ENCODE measurements at places on chromosomes 2 and 18.

- no peak for DNase-seq
Observed at GRCh38 chr2:215419113-215419512, 16.8 kb downstream of the FN1 start.

DNA sequence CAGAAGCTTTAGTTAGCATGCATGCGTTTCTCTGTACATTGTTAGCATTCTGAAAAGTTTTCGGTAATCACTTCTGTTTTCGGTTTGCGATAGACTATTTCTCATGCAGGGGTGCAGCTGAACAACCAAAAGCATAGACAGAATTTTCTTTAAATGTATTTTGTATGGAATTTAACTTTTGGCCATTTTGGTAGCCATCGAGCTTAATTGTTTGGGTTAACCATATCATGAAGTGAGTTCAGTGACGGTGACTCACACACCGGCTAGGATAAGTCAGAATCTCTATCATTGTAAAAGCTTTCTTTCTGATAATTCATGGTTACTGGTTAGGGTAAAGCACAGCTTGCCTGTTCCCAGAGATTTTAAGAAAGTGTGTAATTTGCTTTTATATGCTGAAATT, 107.2 kb downstream of the CD226 start:
- DNase-seq = no peak

- DNase-seq = no peak
Observed at GRCh38 chr2:144349674-144350073, 170.2 kb downstream of the ZEB2 start.

DNA sequence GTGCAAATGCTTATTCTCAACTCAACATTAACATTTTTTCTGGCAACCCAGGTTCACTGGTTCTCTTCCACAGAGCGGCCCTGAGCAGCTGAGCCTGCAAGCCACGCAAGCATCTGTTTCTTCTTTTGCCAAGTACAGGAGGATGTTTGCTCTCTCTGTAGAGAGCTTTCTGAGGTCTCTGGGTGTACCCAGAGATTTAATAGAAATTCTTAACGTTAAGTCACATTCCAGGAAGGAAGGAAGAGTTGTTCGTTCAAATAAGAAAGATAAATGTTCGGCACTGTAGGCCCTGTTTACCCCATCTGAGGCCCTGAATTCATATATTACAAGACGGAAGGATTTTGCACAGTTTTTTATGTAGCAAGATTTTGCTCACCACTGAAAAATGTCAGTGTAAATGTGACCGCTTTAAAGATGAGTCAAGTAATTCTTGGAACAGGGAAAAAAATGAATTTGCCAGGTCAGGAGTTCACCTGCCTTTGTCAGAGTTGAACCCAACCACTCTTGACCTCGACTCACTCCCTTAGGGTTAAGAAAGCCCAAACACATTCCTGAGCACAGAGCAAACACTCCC, 30.1 kb downstream of the KCTD18 start:
- DNase-seq = no peak

- DNase-seq = no peak
Observed at GRCh38 chr2:27805180-27805579, 33.7 kb downstream of the MRPL33 start.

- no peak for DNase-seq
Observed at GRCh38 chr2:41026613-41027012, 574.7 kb upstream of the SLC8A1 start.

DNA sequence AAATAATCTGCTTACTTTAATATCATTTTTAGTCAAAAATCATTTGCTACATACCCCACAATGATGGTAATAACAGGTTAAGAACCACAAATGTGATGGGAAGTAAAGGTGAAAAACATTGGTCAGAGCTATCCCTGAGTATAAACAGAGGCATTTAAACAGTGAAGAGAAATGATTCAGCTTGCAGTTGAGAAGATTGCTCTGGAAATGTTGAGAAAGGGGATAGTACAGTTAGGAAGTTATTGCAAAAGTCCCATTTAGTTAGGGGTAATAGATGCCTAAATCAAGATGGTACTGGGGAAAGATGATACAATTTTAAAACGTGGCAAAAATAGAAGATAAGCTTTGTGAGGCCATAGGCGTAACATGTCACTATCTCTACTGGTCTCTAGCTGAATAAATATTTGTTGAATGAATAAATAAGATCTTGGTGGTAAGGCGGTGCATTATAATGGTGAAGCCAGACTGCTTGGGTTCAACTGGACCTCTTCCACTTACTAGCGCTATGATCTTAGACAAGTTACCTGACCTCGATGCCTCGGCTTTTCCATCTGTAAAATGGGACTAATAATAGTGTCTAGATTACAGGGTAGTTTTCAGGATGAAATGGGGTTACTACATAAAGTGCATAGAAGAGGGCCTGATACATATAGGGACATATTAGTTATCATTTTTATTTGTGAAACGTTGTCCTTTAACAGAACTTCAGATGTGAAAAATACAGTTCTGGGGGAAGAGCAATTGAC, 2.0 kb upstream of the BZW1 start:
- no peak for DNase-seq

GRCh38 chr2:102030855-102031527, 39.2 kb downstream of the IL1R2 start:
- no peak for DNase-seq

- no peak for DNase-seq
Observed at GRCh38 chr2:159750873-159751272, 38.6 kb downstream of the MARCHF7 start.

- DNase-seq = no peak
Observed at GRCh38 chr2:238166391-238167343, 7.9 kb downstream of the ERFE start.

- DNase-seq = no peak
Observed at GRCh38 chr18:9852266-9853081, 33.3 kb upstream of the TXNDC2 start.

- DNase-seq = no peak
Observed at GRCh38 chr2:75453384-75454240, 107.1 kb downstream of the EVA1A start.

GRCh38 chr18:76955524-76956170, 133.3 kb downstream of the ZNF236 start:
- no peak for DNase-seq

- DNase-seq = no peak
Observed at GRCh38 chr2:207434306-207434705, 95.5 kb upstream of the CREB1 start.

DNA sequence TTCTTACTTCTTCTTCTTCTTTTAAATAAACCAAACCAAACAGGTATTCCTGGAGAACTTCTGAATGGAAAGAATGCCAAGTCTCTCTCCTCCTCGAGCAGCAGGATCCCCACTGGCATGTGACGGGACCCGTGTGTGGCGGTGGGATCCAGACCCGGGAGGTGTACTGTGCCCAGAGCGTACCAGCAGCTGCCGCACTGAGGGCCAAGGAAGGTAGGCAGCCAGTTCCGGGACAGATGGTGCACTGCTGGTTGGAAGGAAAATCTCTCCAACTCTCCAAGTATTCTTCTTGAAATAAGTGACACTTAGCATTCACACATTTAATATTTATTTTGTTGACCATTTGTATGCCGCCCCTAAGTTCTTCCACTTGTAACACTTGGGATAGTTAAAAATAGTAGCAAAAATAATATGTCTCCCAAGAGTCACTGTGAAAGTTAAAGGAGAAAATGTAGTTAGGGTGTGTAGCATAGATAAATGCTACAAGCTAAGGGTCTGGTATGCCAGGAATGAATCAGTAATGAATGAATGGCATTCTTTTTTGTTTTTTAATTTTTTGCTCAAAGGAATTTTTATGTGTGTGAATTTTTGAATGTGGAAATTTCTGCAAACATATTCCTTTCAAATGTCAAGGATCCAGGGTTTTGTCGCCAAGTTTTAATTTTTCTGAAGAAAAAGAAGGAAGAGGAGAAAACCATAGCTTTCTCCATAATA, 349.9 kb downstream of the THSD7B start:
- DNase-seq = no peak

Data from NT2/D1 (cell line).